Activated T-helper 9 cell treated with anti-CD3 and anti-CD28 coated beads, Interleukin-2, amount 50 U/mL, for 16 hours (primary cell): ENCODE measurements at places on chromosomes 13 and 19.

DNA sequence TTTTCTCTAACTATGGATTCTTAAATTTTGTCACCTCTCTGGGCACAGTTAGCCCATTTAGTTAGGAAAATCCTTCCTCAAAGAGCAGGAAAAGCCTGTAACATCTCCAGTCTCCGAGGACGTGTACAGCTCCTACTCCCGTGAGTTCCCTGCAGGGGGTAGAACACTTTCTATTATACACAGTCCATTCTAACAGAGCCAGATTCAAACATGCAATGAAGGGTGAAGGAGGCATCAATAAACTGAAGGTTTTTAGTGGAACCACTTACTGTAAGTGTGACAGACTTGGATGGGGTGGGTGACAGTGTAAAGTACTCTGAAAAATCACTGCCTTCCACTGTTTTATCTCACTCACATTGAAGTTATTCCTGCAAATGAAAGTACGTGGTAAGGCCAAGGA, 204.7 kb upstream of the DACH1 start:
- no peak for DNase-seq

GRCh38 chr19:48340995-48341394, 15.6 kb downstream of the EMP3 start:
- DNase-seq = no peak

- no peak for DNase-seq
Measured at GRCh38 chr13:80100636-80101035, 240.3 kb downstream of the SPRY2 start.

GRCh38 chr13:37747071-37747612, 122.4 kb downstream of the TRPC4 start:
- DNase-seq = no peak

GRCh38 chr19:35214766-35215422, 13.6 kb downstream of the FAM187B start:
- DNase-seq = no peak

- no peak for DNase-seq
Measured at GRCh38 chr13:100510208-100510957, 78.2 kb downstream of the GGACT start.

- no peak for DNase-seq
Measured at GRCh38 chr13:88887045-88887662, 1216.0 kb downstream of the SLITRK5 start.
